ENCODE measurements at places on chromosomes 5 and 9.

DNA sequence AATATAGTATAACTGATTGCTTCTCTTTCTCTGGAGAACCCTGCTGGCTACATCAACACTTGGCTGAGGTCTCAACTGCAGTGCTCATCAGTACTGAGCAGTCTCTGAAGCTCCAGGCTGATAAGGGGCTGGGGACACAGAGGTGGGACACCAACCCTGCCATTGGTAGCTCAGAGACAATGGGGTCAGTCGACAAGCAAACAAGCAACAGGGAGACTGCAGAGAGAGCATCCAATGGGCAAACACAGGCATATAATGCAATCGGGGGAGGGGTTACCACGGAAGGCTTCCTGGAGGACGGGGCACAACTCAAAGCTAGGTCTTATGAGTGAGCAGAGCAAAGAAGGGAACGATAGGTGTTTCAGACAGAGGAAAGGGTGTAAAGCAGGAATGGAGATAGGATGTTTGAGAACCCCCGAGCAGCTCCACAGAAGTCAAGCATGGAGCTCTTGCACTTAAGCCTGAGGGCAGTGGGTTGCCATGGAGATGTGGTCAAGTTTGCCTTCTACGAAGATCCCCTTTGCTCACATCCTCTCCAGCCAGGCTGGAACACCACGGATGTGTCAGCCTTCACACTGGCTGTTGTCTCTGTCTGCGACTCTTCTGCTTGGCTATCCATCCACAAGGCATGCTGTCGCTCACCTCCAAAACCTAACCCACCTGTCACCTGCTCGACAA is 21.5 kb upstream of the AKNA start:
- DNase-seq = no peak

GRCh38 chr5:89105171-89105695 is 222.2 kb upstream of the MEF2C start:
- no peak for DNase-seq

DNA sequence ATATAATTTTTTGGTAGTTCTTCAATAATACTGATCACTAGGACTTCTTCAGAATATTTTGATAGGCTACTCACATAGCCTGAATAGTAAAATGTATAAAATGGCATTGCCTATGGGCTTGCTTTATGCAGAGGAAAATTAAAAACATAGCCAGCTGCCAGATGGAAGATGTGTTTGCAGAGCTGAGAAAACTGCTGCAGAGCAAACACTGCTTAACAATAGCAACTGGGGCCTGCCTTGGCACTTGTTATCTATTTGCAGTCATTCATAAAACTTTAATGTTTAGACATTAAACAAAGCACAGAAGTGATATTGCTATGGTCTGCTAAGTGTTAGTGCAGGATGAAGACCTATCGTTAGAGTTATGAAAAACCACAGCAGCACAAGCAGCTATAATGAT is 151.5 kb upstream of the SMC2 start:
- no peak for DNase-seq

GRCh38 chr9:119283078-119283794 is 86.0 kb downstream of the BRINP1 start:
- no peak for DNase-seq

DNA sequence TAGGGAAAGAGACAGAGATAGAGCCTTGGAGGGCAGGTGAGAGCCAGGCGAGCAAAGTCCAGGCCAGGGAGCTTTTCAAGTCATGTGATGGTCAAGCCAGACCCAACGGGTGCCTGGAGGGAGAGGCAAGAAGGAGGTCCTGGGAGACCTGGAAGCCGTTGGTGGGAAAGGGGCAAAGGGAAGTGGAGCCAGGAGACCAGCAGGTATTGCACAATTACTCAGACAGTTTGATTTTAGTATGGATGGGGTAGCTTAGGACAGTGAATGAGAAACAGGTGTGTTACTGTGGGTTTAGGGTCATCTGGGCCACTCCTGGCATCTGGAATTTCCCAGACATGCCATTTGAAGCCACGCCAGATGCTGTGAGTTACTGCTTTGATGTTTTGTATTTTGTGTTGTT is 5.1 kb downstream of the SECISBP2 start:
- no peak for DNase-seq

GRCh38 chr5:16800477-16800876 is 135.6 kb downstream of the MYO10 start:
- no peak for DNase-seq

GRCh38 chr5:114883675-114884074 is 286.0 kb downstream of the TRIM36 start:
- DNase-seq = no peak

GRCh38 chr9:81861644-81862043 is 66.6 kb upstream of the SPATA31D4 start:
- no peak for DNase-seq

DNA sequence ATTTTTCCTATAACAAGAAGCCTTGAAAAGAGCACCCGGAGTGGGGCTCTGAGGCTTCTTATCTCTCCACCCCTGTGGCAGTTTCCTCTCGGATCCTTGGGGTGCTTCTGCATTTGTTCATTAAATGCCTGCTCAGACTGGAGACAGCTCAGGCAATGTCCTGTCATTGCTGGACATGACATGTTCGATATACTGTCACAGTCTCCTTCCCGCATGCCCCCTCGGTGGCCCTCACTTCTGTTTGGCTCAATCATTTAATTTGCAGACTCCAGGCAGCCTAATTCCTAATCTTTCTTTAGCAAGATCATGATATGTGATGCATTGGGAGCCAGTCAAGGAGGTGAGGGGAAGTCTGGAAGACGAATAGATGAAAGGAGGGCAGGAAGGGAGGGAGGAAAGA is 37.5 kb upstream of the CPEB4 start:
- no peak for DNase-seq

DNA sequence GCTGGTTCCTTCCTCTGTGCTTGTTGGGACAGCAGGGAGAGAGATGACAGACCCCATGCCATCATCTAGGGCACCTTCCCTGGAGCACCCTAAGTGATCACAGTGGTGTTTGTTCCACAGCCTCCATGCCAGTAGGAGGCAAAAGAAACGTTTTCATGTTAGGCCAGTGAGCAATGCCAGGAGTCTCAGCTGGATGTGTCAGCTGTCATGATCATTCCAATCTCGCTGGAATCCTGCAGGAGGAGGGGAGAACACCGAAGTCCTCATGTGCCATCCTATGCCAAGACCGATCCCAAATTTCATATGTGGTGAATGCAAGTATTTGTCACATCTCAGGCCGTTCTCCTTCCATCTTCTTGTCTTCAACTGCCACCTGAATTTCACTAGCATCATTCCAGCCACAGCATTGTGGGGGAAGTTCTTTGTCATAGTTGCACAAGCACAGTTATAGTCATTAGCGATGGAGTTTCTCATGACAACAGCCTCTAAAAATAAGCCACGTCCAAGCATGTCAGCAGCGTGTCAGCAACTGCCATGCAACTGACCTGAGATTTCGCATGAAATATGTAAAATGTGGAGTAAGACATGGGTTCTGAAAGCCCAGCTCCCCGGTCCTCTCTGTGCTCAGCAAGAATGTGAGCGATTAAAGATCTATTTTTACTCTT is 97.2 kb upstream of the DNAH5 start:
- no peak for DNase-seq

DNA sequence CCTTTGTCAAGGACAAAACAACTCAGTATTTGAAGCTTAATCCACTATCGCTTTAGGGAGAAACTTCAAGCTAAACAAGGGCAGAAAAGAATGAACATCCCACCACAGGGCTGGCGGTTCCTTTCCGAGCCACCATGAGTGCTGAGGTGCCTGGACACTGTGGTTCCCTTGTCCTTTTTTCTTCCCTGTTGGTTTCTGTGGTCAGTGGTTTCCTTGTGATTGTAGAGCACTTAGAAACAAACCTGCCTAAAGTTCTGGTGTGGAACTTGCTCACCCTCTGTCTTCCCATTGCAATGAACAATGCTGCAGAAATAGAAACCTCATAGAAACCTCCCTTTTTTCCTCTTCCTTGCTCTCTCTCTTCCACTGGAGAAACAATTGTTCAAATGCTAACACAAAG is 79.3 kb upstream of the TBC1D2 start:
- no peak for DNase-seq

GRCh38 chr9:4303006-4303405 is 3.1 kb upstream of the GLIS3 start:
- no peak for DNase-seq

- DNase-seq = no peak
Measured at GRCh38 chr5:74056789-74057164, 430.8 kb downstream of the ARHGEF28 start.

GRCh38 chr5:78735834-78736463 is 87.4 kb upstream of the LHFPL2 start:
- DNase-seq = no peak

DNA sequence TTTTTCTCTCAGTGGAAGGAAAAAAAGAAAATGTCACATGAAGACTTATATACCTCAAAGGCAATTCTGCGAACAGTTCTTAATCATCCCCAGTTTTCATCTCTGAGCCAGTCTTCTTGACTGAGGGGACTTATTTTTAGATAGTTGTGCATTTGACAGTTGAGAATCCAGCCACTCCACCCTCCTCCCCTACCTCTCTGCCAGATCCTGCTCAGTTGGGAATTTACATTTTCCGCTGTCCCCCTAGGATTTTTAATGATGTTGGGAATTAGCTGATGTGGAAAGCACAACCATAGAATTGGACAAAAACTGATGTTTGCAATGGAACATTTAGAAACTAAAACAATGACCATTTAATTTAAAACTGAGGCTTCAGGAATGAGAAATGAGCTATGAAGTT is 194.3 kb upstream of the PIK3R1 start:
- DNase-seq = no peak

DNA sequence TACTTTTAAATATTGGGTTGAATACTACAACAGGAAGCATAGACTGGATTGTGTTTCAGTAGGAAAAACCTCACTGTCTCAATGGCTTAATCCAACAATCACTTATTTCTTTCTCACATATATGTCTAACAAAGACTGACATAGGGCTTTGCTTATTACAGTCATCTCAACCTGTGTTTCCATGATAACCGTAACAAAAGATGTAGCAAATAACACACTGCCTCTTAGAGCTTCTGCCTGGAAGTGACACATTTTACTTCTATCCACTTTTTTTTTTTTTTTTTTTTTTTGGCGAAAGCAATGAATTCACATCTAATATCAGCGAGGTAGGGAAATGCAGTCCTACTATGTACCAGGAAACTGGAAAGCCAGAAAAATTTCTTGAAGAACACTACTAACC is 204.9 kb upstream of the CDKN2B start:
- no peak for DNase-seq

DNA sequence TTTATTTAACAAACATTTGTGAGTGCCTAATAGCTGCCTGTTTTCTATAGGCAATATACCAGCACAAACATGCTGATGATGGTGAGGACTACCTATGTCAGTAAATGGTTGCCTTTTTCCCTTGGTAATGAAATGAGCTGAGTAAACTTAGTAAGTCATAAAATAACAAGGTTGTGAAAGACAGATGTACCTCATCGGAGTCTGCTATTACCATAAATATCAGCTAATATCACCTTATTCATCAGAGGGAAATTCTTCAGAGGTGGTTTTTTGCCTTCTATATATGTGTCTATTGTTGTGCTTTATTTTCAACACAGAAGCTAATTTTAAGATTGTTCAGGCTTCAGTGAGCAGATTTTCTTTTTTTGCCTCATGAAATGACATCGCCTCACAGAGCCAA is 1040.5 kb downstream of the DTWD2 start:
- no peak for DNase-seq

GRCh38 chr9:89684912-89685636 is 80.3 kb downstream of the GADD45G start:
- no peak for DNase-seq

GRCh38 chr5:81898403-81898802 is 73.4 kb upstream of the ATG10 start:
- no peak for DNase-seq

GRCh38 chr9:136185596-136186366 is 19.1 kb downstream of the LHX3 start:
- no peak for DNase-seq

- no peak for DNase-seq
Measured at GRCh38 chr5:136182618-136183017, 10.3 kb downstream of the SMIM32 start.

- no peak for DNase-seq
Measured at GRCh38 chr5:66960369-66961137, 236.0 kb downstream of the CD180 start.

GRCh38 chr9:93264338-93265125 is 80.6 kb downstream of the WNK2 start:
- no peak for DNase-seq

DNA sequence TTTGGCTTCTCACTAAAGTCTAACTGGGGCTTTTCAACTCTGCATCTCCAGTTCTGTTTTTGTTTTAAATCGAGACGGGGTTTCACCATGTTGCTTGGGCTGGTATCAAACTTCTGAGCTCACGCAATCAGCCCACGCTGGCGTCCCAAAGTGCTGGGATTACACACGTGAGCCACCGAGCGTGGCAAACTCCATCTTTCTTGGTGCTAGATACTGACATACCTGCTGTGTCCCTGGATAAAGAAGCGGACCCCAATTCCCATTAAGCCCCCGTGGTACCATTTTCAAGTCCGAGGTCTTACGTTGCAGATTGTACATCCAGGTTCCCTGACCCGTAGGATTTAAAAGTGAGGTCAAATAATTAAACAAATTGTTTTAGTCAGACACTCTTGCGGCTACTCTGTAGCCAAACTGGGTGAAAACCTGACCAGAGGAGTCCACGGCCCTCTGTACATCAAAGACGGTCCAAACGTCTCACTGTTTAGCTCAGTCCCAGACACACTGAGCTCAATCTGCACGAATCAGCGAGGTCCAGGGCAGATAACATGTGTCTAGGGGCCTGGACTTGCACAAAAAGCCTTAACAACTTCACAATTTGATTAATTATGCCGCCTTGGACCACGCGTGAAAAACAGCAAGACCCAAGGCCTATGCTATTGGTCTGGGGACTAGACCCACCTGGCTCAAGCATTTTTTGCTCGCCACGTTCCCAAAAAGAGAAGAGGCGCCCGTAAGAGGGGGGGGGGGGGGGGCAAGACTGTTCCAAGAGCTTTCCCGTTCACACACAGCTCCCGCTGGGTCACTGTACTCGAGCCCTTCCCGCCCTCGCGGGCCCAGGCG is 727 bp upstream of the DNAJA1 start:
- DNase-seq = peak; percentile 64

GRCh38 chr9:124468061-124468740 is 17.9 kb downstream of the ADGRD2 start:
- DNase-seq = no peak

DNA sequence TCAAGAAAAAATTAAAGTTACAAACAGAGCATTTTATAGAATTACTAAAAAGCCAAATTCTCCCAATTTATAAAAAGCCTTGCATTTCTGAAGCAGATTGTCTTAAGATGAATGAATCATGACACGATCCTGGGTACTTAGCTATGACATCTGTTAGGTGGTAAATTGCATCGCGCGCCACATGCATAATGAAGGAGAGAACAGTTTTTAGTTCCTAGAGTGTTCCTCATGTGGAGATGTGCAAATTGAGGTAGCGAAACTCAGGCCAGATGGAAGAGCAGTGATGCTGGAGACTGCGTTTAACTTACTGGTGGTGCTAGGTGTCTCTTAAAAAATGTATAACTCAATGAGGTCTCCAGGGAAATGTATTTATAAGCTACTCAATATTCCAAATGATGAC is 516.1 kb downstream of the EFNA5 start:
- no peak for DNase-seq

Measured in activated naive CD4-positive, alpha-beta T cell treated with Interleukin-2 at 50 U/mL for 16 hours (primary cell).